ENCODE measurements at places on chromosomes 4 and X.
A peak's percentile ranks its signal among the peaks of the same experiment; 100 is the strongest.

GRCh38 chr4:114725066-114725465 lies 126.5 kb downstream of the UGT8 start:
- no peak for DNase-seq

- DNase-seq, result no peak
These were observed 973.0 kb upstream of the SLIT2 start for GRCh38 chr4:19278665-19279064.

GRCh38 chr4:39476187-39476895 lies 17.5 kb downstream of the LIAS start:
- DNase-seq, result peak; percentile 93

DNA sequence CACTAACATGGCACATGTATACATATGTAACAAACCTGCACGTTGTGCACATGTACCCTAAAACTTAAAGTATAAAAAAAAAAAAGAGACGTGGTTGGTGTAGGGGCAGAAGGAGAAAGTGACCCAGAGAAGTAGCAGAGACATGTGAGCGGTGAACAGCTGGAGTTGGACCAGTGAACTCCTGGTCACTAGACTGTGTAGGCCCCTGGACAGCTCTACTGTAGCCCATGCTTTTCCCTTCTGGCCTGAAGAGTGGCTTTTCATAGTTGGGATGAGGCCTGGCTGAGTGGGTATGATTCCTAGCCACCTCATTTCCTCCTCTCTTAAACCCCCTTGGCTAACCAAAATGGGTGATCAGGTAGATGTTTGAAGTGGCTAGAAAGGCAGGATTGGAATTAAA lies 16.4 kb downstream of the TSPAN7 start:
- no peak for DNase-seq

DNA sequence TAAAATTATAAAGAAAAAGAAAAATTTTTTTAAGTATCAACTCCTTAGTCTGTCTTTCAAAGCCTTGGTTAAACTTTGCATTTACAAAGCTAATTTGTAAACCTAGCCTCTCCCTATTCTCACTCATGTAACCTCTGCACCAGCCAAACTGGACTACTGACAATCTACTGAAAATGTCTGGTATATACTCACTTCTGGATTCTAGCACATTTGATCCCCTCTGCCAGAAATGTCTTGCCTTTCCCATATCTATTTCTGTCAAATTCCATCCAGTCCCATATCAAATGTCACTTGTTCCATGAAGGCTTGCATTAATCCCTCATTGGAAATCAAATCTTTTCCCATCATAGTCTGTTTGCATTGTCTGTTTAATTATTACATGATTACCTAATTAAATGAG lies 105.8 kb upstream of the KLHL13 start:
- DNase-seq, result no peak

DNA sequence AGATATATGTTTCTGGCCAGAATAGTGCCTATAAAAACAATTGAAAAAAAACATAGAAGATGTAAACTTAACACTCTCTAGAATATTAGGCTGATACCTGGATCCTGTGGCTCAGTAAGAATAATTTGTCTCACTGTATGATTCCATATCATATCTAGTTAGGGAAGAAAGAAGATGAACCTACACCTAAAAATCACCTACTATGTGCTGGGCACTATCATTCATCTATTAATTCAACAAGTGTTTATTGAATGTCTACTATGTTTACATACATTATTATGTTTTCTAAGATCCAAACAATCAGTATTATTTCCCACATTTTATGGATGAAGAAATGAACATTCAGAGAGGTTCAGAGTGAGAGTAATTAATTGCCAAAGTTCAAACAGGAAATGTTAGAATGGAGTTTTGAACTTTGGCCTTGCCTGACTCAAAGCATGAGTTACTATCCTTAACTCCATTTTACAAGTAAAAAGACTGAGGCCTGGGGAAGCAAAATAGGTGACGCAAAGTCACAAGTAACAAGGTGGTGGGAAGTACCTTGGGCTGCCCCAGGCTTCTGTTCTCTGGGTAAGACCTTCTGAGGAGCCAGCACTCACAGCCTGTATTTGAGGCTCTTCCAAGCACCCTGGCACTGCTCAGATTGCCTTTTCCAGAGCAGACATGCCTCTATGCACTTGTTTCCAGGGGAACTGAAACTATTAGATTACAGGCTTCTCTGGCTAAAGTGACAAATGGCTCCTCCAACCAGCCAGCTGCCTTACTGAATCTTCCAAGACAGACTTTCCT lies 111.1 kb upstream of the ACSL4 start:
- no peak for DNase-seq

- peak; percentile 5 for DNase-seq
These were observed 767 bp upstream of the SMIM20 start for GRCh38 chr4:25913056-25913850.

Measured in osteoblast (primary cell).